ENCODE measurements at places on chromosomes 1 and 21. TPM values are rescaled to one million over a fixed set of nuclear protein-coding genes. Genes with fewer than 3 reads are reported as not detected.

The LIPI gene
- total RNA-seq = not detected

The INSRR gene
- total RNA-seq = not detected

DNA sequence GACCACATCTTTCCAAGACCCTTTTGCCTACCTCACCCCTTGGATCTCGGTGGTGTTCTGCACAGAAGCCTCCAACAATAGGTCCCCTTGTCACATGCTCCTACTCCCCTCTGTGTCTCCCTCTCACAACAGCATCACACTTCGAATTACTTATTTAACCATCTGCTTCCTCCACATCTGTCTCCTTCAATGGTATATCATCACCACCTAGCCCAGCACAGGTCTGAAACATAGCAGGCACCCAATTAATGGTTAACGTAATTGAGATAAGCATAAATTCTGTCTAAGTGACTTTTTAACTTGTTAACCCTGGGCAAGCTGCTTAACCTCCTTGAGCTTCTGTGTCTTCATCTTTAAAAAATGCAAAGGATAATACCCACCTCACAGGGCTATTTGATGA is 100.3 kb upstream of the BARHL2 start:
- no peaks in the 10 kb centered on the region for H3K4me1 ChIP-seq
- no peaks in the 10 kb centered on the region for H3K36me3 ChIP-seq
- no peak for DNase-seq
- no peak overlapping the region for H3K4me3 ChIP-seq

- DNase-seq = peak; percentile 34
- H3K4me3 ChIP-seq = no peak overlapping the region
- peaks cover 7% of the 10 kb centered on the region for H3K4me1 ChIP-seq
- H3K36me3 ChIP-seq = no peaks in the 10 kb centered on the region
- no peaks in the 10 kb centered on the region for H3K27me3 ChIP-seq
- H3K27ac ChIP-seq = no peak overlapping the region
Observed at GRCh38 chr1:89203166-89203565, 4.4 kb upstream of the GBP4 start.

GRCh38 chr21:31248598-31248997 is 95.5 kb downstream of the TIAM1 start:
- no peaks in the 10 kb centered on the region for H3K4me1 ChIP-seq
- H3K4me3 ChIP-seq = no peak overlapping the region
- H3K36me3 ChIP-seq = no peaks in the 10 kb centered on the region

- DNase-seq = no peak
- no peaks in the 10 kb centered on the region for H3K36me3 ChIP-seq
- H3K27ac ChIP-seq = no peak overlapping the region
Observed at GRCh38 chr1:162256287-162256686, 120.4 kb downstream of the SPATA46 start.

DNA sequence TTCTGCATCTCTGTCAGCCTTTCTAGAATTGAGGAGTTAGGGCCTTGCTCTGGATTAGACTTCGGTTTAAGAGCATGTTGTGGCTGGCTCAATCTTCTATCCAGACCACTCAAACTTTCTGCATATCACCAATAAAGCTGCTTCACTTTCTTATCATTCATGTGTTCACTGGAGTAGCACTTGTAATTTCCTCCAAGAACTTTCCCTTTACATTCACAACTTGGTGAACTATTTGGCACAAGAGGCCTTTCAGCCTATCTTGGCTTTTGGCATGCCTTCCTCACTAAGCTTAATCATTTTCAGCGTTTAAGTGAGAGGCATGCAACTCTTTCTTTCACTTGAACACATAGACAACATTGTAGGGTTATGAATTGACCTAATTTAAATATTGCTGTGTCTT is 3.6 kb upstream of the HORMAD1 start:
- H3K36me3 ChIP-seq = peaks cover 7% of the 10 kb centered on the region
- no peak overlapping the region for H3K27ac ChIP-seq
- no peaks in the 10 kb centered on the region for H3K4me1 ChIP-seq
- H3K4me3 ChIP-seq = no peak overlapping the region

The RAB25 gene
- total RNA-seq = not detected

The ETV3L gene
- not detected for total RNA-seq

The PLPPR5 gene
- not detected for total RNA-seq

DNA sequence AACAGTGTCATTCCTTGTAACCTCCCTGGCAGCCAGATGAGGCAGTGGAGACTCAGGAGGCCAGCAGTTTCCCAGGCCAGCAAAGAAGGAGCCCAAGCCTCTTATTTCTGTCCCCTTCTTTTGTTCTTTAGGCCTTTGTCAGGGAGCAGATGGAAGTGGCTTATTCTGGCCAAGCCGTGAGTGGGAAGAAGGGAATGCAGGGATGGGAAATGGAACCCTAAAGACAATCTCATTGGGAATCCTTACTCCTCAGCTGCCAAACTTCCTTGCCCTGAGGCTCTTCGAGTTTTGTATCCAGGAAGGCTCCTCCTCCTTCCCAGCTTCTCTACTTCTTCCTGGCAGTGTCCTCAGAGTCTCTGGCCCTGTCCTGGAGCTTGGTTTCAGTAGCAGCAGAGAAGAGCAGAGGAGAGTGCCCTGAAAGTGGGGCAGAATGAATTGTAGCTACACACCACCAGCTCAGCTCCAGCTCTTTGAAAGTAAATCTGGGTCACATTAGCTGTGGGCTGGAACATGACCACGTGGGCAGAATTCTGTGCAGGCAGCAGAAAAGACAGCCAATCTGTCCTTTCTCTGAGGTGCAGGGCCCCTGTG is 63.9 kb downstream of the NDUFS5 start:
- peak overlapping the region; percentile 77 for H3K27ac ChIP-seq
- H3K4me1 ChIP-seq = peaks cover 63% of the 10 kb centered on the region
- H3K4me3 ChIP-seq = peak overlapping the region; percentile 33
- H3K36me3 ChIP-seq = no peaks in the 10 kb centered on the region

DNA sequence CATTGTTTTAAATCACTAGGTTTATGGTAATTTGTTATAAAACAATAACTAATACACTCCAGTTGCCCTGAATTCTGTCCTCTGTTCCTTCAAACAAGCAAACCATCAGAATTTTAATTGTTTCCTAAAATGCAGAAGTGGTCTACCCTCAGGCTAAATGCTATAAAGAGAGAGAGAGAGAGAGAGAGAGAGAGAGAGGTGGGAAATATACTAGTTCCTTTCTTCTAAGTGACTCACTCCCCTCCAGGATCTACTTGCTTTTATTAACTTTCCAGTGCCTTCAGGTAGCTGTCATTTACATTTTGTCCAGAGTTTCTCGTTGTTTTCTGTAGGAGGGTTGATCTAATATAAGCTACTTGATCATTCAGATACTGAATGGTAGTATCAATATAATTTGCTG is 26.4 kb downstream of the LRRC53 start:
- H3K27ac ChIP-seq = no peak overlapping the region
- no peaks in the 10 kb centered on the region for H3K36me3 ChIP-seq
- no peaks in the 10 kb centered on the region for H3K27me3 ChIP-seq
- no peak overlapping the region for H3K4me3 ChIP-seq
- DNase-seq = no peak

- DNase-seq = no peak
- H3K36me3 ChIP-seq = peaks cover 12% of the 10 kb centered on the region
- no peak overlapping the region for H3K27ac ChIP-seq
- H3K27me3 ChIP-seq = no peaks in the 10 kb centered on the region
- H3K4me3 ChIP-seq = no peak overlapping the region
Observed at GRCh38 chr1:210053126-210053525, 115.1 kb downstream of the SYT14 start.

The LAMC1 gene
- 352 TPM for total RNA-seq

The OR2T33 gene
- total RNA-seq = 0.16 TPM

- no peak for DNase-seq
- peaks cover under 1% of the 10 kb centered on the region for H3K4me1 ChIP-seq
- no peak overlapping the region for H3K27ac ChIP-seq
- H3K36me3 ChIP-seq = no peaks in the 10 kb centered on the region
- no peak overlapping the region for H3K4me3 ChIP-seq
Observed at GRCh38 chr1:201692555-201693394, 136.2 kb upstream of the IPO9 start.

The MORC3 gene
- 14.9 TPM for total RNA-seq

DNA sequence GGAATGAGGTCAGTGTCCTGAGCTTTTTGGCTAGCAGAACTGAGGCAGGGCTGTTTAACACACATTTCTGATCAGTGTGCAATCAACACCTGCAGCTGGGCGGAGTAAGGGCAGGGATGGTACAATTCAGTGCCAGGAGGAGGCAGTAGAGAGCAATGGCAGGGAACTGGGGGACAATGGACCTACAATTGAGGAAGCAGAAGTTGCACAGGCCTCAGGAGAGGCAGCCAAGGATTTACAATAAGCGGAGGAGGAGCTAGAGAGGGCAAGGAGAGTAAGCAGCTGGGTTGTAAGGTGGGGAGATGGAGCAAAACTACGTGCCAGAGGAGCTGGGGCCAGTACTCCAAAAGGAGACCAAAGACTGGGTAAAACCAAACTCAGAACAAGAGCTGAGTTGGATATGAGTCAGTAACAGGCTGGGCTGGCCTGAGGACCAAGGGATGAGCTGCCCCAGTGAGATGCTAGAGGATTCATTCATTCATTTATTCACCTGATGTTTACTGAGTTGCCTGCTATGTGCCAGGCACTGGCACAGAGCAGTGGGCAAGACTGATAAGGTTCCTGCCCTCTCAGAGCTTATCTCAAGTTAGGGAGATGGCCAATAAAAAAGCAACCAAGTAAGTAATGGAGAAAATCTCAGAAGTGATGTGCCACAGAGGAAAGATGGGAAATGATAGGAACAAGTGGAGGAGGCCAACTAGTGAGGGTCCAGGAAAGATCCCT is 10.4 kb upstream of the GALE start:
- peaks cover 13% of the 10 kb centered on the region for H3K4me1 ChIP-seq
- H3K27me3 ChIP-seq = no peaks in the 10 kb centered on the region
- no peaks in the 10 kb centered on the region for H3K36me3 ChIP-seq
- peak overlapping the region; percentile 10 for H3K27ac ChIP-seq
- no peak overlapping the region for H3K4me3 ChIP-seq

GRCh38 chr1:12521096-12521495 is 96.9 kb downstream of the DHRS3 start:
- DNase-seq = no peak
- 0 out of 2 replicates have a peak overlapping the region, but pooled peaks have one; percentile 13 for H3K4me3 ChIP-seq

- H3K27ac ChIP-seq = no peak overlapping the region
- peaks cover 47% of the 10 kb centered on the region for H3K27me3 ChIP-seq
- H3K4me3 ChIP-seq = no peak overlapping the region
- no peaks in the 10 kb centered on the region for H3K4me1 ChIP-seq
Observed at GRCh38 chr1:11877074-11877473, 18.3 kb upstream of the NPPB start.

The PROK1 gene
- not detected for total RNA-seq

The SLC9C2 gene
- not detected for total RNA-seq

DNA sequence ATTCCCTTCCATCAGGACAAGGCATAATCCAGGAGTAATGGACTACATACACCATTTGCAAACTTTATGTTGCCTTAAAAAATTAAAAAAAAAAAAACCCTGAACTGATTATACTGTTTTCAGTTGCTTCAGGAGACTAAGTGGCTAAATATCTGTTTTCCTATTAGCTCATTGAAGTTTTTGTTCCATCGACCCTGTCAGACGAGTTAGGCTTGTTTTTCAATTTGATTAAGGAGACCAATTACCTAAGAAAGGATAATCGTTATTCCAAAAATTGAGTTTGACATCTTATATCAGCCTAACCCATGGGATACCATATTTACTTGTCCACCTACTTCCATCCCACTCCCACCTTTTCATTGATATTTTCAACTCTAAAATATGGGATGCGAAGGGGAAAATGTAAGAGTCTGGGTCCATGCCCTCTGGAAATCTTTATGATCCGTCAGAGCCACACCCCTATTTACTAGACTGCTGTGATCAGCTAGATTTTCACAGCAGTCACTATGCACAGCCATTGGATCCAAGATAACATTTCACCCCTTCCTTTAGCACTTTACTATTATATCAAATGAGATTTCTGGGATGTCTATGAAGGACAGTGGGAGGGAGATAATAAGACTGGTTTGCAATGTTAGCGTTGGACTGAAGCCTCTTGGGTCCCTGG is 41.0 kb downstream of the IL12RB2 start:
- no peak overlapping the region for H3K4me3 ChIP-seq
- H3K27me3 ChIP-seq = peaks cover 4% of the 10 kb centered on the region
- no peaks in the 10 kb centered on the region for H3K36me3 ChIP-seq
- peaks cover 12% of the 10 kb centered on the region for H3K4me1 ChIP-seq
- no peak overlapping the region for H3K27ac ChIP-seq
- DNase-seq = no peak
